ENCODE measurements at places on chromosomes 4 and X.

DNA sequence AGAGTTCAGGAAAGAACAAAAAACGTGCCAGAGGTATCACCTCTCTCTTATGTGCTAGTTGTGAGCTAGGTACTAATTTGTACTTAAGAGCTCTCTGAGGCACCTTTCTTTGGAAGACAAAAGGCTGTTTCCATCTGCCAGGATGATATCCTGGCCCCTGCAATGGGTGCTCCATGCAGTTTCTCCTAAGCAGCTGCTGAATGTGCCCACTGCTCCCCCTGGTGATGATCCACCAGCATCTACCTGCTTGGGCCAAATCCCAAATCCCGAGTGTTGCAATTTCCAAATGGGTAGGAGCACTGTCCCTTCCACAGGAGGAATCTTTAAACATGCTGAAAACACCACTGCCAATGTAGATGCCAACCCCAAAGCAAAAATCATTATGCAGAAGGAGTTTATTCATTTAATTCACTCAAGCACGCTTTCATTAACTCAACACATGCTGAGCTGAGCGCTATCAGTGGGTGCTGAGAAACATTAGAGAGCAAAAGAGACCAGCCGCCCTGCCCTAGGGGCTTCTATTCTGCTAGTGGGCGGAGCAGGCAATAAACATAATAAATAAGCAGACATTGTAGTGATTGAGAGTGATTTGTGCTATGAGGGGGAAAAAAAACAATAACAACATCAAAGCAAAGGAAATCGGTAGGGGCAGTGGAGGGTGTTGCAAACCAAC lies 69.6 kb upstream of the C4orf50 start:
- DNase-seq = no peak

GRCh38 chr4:116243431-116243830 lies 841.9 kb downstream of the TRAM1L1 start:
- DNase-seq = no peak

DNA sequence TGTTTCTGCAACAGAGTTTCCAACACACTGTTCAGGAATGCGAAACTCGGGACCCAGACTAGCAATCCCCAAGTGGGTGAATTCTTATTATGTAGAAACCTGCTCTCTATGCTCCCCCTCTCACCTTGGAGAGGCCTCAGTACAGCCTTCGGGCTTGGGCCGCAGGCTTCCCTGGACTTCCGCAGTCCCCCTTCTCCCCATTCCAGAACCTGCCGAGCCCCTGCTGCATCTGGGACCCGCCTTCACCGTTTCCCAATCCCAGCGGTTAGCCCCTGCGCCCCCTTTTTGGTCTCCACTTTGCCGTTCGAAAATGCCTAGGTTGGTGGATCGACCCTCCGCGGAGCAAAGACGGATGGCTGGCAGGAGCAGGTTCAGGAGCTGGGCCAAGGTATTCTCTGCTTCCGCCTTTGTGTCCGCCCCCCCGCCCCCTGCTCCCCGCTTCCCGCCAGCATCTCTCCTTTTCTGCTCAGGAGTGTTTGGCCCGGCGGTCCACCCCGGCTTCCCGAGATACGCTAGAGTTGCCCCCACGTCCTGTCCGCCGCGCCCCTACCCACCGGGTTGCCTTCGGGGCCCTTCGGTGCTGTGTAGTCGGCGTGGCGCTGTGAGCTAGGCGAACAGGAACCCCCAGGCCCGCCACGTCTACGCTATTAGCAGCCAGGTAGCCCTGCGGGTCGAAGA lies 11.5 kb downstream of the HAND2 start:
- no peak for DNase-seq

DNA sequence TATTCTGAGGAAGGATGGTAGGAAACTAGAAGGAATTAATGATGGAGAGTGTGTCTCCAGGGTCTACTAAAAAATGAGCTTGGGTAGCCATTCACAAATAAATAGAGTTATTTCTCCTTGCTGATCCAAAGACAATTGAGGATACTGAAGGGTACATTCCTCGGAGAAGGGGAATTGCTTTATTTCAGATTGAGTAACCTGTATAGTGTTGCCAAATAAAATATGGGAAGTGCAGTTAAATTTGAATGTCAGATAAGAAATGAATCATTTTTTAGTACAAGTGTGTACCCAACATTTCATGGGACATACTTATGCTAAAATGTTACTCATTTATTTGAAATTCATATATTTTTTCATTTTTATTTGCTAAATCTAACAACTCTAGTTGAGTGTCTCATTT lies 16.0 kb upstream of the VSIG1 start:
- DNase-seq = no peak

- DNase-seq = no peak
These were observed 134.8 kb upstream of the LDB2 start for GRCh38 chr4:17033025-17033767.

DNA sequence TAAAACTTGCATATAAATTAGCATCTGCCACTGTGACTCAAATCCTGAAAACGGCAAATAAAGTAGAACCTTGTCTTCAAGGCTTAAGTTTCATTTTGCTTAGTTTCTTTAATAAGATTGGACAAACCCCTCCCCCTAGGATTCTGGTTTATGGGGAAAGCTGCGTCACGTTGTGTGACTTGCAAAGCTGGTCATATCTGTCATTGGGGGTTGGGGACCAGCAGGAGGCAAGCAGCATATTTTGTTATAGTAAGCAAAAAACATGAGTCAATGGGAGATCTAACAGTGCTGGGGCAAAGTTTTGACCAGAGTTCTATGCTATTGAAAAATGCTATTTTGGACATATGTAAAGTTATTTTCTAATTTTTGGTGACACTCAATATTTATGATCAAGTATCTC lies 407.3 kb downstream of the PCDH18 start:
- DNase-seq = peak; percentile 20

DNA sequence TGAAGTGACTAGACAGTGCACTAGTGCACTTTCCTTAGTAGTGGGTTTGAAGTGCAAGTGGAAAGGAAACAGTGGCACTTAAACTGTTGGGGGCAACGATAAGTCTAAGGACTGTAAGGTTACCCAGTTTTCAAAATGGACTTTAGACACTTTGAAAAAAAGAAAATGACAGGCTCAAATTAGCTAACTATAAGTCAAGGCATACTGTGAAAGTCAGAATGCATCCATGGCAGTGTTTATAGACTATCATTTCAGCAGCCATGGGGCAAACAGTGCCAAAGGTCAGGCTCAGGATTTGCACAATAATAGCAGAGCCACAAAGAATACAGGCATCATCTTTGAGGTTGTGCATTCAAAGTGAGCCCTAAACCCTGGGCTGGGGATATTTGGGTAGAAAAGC lies 104.4 kb downstream of the CXCL13 start:
- no peak for DNase-seq

- no peak for DNase-seq
These were observed 52.2 kb downstream of the SNCA start for GRCh38 chr4:89784686-89785231.

Measured in fibroblast of skin of left biceps (primary cell).